ENCODE measurements at places on chromosomes 2 and 18. TPM values are rescaled to one million over a fixed set of nuclear protein-coding genes. Genes with fewer than 3 reads are reported as not detected.
A peak's percentile ranks its signal among the peaks of the same experiment; 100 is the strongest.

- no peak for DNase-seq
- peaks cover 49% of the 10 kb centered on the region for H3K27me3 ChIP-seq
- no peak overlapping the region for H3K4me3 ChIP-seq
- peaks cover 26% of the 10 kb centered on the region for H3K4me1 ChIP-seq
- H3K27ac ChIP-seq: no peak overlapping the region
These were observed 10.9 kb downstream of the EPAS1 start for GRCh38 chr2:46308081-46308480.

- no peak for DNase-seq
- H3K27ac ChIP-seq: no peak overlapping the region
- H3K36me3 ChIP-seq: no peaks in the 10 kb centered on the region
- H3K4me3 ChIP-seq: no peak overlapping the region
- H3K4me1 ChIP-seq: no peaks in the 10 kb centered on the region
- H3K27me3 ChIP-seq: peaks cover 10% of the 10 kb centered on the region
These were observed 83.4 kb downstream of the TPGS2 start for GRCh38 chr18:36745219-36745975.

DNA sequence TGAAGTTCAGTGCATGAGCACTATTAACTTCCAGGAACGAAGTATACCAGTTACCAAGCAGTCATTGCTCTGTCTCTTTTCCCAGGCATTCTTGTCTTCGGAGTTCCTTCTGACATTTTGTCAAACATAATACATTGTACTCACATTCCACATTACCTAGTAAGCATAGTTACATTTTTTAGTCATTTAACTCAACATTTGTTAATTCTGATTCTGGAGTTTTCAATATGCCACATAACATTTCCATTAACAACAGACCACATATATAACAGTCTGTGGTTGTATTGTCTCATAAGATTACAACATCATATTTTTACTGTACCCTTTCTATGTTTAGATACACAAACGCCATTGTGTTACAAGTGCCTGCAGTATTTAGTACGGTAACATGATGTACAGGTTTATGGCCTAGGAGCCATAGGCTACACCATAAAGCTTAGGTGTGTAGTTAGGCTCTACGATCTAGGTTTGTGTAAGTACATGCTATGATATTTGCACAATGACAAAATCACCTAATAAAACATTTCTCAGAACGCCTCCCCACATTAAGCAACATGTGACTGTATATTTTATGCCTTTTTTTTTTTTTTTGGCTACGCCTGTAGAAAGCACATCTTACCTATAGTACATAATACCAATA lies 187.1 kb downstream of the DYM start:
- no peaks in the 10 kb centered on the region for H3K4me1 ChIP-seq
- H3K27ac ChIP-seq: no peak overlapping the region
- peaks cover 41% of the 10 kb centered on the region for H3K36me3 ChIP-seq
- no peak for DNase-seq

GRCh38 chr2:42846932-42847595 lies 54.7 kb upstream of the HAAO start:
- H3K4me3 ChIP-seq: no peak overlapping the region
- no peaks in the 10 kb centered on the region for H3K36me3 ChIP-seq
- no peak for DNase-seq
- H3K27me3 ChIP-seq: no peaks in the 10 kb centered on the region
- H3K4me1 ChIP-seq: no peaks in the 10 kb centered on the region
- no peak overlapping the region for H3K27ac ChIP-seq

DNA sequence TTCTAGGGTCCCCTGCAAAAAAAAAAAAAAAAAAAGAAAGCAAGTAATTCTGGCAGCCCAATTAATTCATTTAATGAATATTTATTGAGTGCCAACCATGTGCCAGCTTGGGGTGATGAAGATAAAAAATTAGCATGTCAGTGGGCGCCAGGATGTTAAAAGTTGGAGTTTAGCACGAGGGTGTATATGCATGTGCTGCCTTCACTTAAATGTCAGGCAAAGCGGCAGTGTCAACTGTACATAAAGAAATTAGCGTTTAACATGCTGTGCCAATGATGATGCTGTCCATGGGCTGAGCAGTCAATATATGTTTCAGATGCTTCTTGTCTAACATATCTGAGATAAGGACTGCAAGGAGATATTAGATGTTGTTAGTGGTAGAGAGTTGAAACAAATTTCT lies 49.5 kb downstream of the ASAP2 start:
- H3K36me3 ChIP-seq: no peaks in the 10 kb centered on the region
- no peaks in the 10 kb centered on the region for H3K27me3 ChIP-seq
- no peaks in the 10 kb centered on the region for H3K4me1 ChIP-seq
- no peak overlapping the region for H3K4me3 ChIP-seq
- H3K27ac ChIP-seq: no peak overlapping the region

DNA sequence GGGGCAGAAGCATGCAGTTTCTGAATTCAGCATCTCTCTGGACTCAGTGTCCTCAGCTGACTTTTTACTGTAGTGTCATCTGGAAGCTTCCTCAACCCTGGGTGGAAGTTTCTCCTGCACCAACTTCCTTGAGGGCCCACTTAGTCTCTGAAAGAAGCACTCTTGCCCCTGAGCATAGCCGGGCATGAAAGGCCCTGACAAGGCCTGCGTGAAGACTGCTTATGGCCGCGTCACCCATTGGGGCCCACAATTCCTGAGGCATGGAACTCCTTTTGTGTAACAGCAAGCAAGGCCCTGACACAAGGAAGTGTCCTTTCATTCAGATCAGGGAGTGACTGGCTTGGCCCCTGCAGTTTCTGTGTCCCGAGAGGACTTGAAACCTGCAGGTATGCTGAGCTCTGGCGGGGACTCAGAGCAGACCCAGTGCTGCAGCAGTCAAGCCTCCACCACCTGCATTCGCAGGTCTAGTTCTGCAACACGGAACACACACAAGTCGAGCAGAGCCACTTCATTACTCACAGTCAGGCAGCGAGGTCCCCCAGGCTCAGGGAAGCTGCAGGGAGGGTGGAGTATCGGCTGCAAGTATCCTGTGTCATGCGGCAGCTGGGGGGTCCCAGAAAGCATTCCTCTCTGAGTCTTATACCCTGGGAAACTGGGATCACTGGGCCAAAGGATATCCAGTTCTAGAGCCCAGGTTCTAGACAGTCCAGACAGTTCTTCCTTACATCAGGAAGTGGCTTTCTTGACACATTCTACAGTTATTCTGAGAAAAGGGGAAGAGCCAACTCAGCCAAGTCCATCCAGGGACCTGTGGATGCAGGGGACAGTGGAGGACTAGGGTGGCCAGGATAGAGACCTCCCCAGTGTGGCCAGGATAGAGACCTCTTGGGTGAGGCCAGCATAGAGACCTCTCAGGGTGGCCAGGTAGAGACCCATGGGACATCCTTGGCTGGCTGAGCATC lies 35.6 kb upstream of the PRLH start:
- H3K4me1 ChIP-seq: no peaks in the 10 kb centered on the region
- no peak overlapping the region for H3K4me3 ChIP-seq
- DNase-seq: no peak
- H3K36me3 ChIP-seq: no peaks in the 10 kb centered on the region
- no peak overlapping the region for H3K27ac ChIP-seq

DNA sequence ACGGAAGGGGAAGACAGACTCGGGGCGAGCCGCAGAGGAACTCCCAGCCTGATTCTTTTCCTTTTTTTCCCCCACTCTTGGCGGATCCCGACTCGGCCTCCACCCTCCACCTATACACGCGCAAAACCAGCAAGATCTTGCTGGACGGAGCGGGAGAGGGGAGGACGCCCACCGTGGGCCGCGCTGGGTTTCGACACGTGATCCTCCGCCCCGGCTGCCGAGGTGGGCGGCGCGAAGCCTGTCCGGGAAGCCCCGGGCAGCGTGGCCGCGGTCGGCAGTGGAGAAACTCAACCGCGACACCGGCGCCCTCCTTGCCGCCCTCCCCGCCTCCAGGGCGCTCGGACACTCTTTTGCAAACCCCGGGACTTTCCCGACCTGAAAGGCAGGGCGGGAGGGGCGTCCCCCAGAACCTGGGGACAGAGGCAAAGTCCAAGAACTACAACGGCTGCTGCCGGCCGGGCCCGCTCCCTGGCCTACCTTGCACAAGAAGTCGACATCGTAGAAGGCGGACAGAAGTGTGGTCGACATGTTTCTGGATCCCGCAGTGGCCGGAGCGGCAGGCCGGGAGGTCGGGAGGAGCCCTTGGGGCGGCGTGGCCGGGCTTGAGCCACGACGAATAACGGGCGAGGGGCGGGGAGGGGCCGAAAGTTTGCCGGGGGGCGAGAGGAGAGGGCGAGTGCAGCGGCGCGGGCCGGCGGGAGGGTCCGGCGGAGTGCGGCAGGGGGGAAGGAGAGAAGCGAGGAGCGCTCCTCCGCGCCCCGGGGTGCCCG lies 433 bp downstream of the ZFP36L2 start:
- peak overlapping the region; percentile 95 for H3K27ac ChIP-seq
- peaks cover 53% of the 10 kb centered on the region for H3K36me3 ChIP-seq
- H3K4me3 ChIP-seq: peak overlapping the region; percentile 94
- H3K4me1 ChIP-seq: peaks cover 39% of the 10 kb centered on the region
- no peaks in the 10 kb centered on the region for H3K27me3 ChIP-seq

- H3K36me3 ChIP-seq: peaks cover 51% of the 10 kb centered on the region
- peak overlapping the region; percentile 4 for H3K27ac ChIP-seq
- no peak for DNase-seq
These were observed 223.5 kb downstream of the UBE2E3 start for GRCh38 chr2:181203916-181204315.

DNA sequence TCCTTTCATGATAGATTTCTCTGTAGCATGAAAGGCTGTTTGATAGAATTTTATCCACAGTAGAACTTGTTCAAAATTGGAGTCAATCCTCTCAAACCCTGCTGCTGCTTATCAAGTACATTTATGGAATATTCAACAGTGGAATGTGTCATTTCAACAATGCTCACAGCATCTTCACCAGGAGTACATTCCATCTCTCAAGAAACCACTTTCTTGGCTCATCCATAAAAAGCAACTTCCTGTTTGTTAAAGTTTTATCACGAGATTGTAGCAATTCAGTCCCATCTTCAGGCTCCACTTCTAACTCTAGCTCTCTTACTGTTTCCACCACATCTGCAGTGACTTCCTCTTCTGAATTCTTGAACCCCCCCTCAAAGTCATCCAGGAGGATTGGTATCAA lies 29.4 kb downstream of the PDCL3 start:
- no peak overlapping the region for H3K27ac ChIP-seq
- no peaks in the 10 kb centered on the region for H3K36me3 ChIP-seq
- H3K27me3 ChIP-seq: no peaks in the 10 kb centered on the region
- no peak overlapping the region for H3K4me3 ChIP-seq
- H3K4me1 ChIP-seq: peaks cover 27% of the 10 kb centered on the region

GRCh38 chr2:76793647-76794334 lies 728.4 kb downstream of the LRRTM4 start:
- H3K36me3 ChIP-seq: no peaks in the 10 kb centered on the region
- H3K27ac ChIP-seq: no peak overlapping the region
- no peak for DNase-seq

GRCh38 chr2:201132518-201132917 lies 16.6 kb downstream of the CFLAR start:
- H3K4me1 ChIP-seq: peaks cover 54% of the 10 kb centered on the region
- H3K4me3 ChIP-seq: peak overlapping the region; percentile 95
- H3K36me3 ChIP-seq: peaks cover 78% of the 10 kb centered on the region
- DNase-seq: no peak
- H3K27me3 ChIP-seq: no peaks in the 10 kb centered on the region
- peak overlapping the region; percentile 98 for H3K27ac ChIP-seq

Gene NFU1
- total RNA-seq: 41.0 TPM

DNA sequence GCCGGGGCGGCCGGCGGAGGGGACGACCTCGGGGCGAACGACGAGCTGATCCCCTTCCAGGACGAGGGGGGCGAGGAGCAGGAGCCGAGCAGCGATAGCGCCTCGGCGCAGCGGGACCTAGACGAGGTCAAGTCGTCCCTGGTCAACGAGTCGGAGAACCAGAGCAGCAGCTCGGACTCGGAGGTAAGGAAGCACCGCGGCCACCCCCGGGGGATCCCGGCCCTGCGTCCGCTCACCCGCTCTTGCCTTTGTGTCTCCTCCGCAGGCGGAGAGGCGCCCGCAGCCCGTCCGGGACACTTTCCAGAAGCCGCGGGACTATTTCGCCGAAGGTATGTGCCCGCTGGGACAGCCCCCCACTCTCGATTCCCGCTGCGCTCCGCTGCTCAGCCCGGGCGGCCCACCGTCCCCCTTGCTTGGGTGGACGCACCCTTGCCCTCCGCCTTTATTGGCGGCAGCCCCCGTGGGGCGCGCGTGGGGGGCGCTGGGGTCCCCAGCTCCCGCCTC lies 611 bp downstream of the TCF7L1 start:
- peak overlapping the region; percentile 47 for H3K4me3 ChIP-seq
- H3K4me1 ChIP-seq: peaks cover 8% of the 10 kb centered on the region
- peaks cover 54% of the 10 kb centered on the region for H3K27me3 ChIP-seq
- peak; percentile 22 for DNase-seq

DNA sequence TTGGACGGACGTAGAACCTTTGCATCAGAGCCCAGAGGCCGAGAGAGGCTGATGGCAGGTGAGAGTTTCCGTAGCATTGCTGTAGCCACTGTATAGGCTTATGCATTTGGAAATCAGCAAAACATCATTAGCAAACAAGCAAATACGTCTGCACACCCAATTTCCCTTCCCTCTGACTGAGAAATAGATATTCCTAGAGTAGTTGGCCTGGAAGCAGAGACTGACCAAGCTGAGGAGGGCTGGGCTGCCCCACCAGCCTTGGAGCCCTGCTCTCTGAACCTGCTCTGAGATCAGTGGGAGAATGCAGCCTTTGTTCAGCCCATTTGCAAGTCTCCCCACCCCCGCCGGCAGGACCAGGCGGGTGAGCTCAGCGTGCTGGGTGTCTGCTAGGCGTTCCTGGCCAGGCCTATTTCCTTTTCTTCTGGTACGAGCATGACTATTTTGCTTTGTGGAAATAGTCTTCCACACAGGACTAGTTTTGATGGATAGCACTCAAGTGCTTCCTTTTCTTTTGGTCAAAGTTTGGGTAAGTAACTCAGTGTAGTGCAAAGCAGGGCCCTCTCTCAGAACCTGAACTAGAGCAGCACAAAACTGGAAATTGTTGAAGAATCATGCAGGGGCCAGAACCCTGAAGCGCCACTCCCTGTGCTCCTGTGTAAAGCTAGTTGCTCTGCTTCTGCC lies 21.9 kb upstream of the RNF149 start:
- no peaks in the 10 kb centered on the region for H3K36me3 ChIP-seq
- peak overlapping the region; percentile 37 for H3K4me3 ChIP-seq
- H3K4me1 ChIP-seq: peaks cover 23% of the 10 kb centered on the region
- H3K27ac ChIP-seq: peak overlapping the region; percentile 82
- H3K27me3 ChIP-seq: no peaks in the 10 kb centered on the region

DNA sequence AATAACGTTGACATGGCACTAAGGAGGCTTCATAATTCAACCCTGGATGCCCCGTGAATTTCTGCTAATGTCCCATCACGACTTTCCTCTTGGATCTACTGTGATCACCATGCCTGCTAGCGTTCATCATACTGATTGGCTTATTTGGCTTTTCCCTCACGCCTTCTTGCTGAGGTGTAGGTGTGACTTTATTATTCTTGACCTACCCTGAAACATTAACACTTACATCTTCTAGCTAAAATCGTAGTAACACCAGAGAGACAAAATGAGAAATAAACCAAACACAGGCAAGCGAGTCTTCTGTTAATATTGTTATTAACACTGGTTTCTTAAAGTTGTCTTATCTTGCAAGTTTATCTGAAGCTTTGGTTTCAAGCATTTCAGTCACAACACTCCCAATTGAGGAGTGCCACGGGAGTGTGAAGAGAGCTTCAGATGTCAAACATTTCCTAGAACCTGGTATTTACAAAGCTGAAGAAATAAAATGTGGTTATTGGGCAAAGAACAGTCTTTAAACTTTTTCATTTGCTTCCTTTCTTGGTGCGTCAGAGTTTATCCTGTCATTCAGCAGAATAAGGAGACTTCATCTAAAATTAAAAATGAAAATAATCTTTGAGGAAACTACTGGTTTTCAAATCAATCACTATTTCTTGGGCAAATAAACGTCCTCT lies 15.4 kb upstream of the STAT1 start:
- H3K27ac ChIP-seq: peak overlapping the region; percentile 71
- no peaks in the 10 kb centered on the region for H3K27me3 ChIP-seq
- no peak for DNase-seq
- peaks cover 49% of the 10 kb centered on the region for H3K36me3 ChIP-seq
